Mammary epithelial cell (primary cell): ENCODE measurements at places on chromosomes 2 and 18.

- no peak for DNase-seq
Observed at GRCh38 chr2:235850771-235851551, 317.2 kb downstream of the GBX2 start.

GRCh38 chr2:88885275-88885674, 193.8 kb downstream of the RPIA start:
- no peak for DNase-seq

- no peak for DNase-seq
Observed at GRCh38 chr2:71680925-71681324, 227.6 kb downstream of the DYSF start.

- no peak for DNase-seq
Observed at GRCh38 chr2:132442278-132442677, 25.7 kb downstream of the GPR39 start.

- DNase-seq: no peak
Observed at GRCh38 chr2:205755923-205756322, 73.6 kb downstream of the NRP2 start.

DNA sequence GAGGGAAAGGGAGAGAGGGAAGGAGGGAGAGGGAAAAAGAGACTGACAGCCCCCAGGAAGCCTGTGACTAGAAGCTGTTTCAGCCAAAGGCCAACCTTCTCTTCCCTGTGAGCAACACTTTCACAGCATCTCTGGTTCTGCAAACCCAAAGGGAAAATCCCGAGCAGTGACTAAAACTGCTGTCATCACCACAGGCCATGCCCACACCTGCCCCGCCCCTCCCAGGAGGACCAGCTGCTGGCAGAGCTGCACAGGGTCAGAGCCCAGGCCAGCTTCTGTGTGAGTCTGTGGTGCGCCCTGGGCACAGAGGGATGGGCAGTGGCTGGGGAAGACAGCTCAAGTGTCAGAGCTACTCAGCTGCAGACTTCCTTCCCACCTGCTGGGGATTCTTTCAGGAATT, 64.9 kb upstream of the OTOS start:
- DNase-seq: peak; percentile 98

DNA sequence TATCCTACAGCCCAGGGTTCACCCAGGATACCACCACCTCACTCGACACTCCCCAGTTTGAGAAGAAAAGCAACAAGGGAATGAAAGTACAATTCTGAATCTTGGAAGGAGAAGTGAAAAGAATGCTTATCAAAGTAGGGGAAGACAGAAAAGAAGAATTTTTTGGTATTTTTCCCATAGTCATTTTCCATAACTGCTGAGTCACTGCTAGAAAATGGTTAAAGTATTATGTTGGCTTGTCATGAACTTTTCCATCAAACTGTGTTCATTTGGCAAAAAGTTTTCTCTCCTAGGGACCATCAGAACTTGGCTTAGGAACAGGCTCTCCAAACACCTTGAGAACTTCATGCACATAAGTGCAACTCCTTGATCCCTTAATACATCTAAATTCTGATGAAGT, 192.0 kb downstream of the BCL11A start:
- DNase-seq: no peak
